ENCODE measurements at places on chromosomes 3 and 15. TPM values are rescaled to one million over a fixed set of nuclear protein-coding genes. Genes with fewer than 3 reads are reported as not detected.

- DNase-seq, result no peak
Observed at GRCh38 chr3:5274091-5274490, 86.6 kb downstream of the EDEM1 start.

Gene MAPKAPK3
- 57.2 TPM for total RNA-seq

GRCh38 chr3:171569571-171570132 lies 109.4 kb upstream of the TNIK start:
- no peak for DNase-seq

Gene RARRES1
- total RNA-seq, result 1.9 TPM

DNA sequence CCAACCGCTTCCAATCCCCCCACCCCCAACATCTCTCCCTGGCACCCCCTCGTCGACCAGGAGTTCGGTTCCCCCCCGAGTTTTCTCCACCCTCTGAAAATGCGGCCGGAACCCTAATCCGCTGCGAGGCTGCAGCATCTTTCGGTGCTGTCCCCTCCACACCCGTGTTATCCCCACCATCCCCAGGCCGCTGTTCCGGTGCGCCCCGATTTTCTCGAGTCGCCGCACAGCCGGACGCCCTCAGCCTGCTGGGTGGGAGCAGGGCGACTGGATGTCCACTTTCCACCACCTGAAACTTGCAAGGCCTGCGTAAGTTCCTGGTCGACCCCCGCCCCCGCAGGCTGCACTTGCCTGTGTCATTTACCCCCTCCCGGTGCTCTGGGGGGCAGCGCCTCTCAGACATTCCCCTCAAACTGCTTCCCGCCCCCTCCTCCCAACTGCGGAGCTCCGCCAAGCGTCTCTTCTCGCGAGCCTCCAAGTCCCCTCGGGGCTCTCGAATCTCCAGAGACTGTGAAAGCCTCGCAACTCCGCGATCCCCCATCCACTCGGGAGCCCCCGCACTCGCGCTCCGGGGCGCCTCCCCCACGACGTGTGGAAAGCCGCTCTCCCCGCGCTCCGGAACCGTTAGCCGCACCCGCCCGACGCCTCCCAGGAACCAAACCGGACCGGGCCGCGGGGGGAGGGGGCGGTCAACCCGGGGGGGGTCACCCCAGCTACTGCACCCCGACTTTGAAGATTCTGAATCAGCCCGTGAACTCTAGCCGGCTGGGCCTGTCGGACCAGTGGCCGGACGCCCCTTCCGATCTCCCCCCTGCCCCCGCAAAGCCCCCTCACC lies 566 bp downstream of the ETV5 start:
- DNase-seq, result peak; percentile 66

Gene TF
- total RNA-seq, result not detected

GRCh38 chr3:18208856-18209255 lies 216.3 kb downstream of the SATB1 start:
- no peak for DNase-seq

Gene THRB
- total RNA-seq, result under 0.01 TPM

DNA sequence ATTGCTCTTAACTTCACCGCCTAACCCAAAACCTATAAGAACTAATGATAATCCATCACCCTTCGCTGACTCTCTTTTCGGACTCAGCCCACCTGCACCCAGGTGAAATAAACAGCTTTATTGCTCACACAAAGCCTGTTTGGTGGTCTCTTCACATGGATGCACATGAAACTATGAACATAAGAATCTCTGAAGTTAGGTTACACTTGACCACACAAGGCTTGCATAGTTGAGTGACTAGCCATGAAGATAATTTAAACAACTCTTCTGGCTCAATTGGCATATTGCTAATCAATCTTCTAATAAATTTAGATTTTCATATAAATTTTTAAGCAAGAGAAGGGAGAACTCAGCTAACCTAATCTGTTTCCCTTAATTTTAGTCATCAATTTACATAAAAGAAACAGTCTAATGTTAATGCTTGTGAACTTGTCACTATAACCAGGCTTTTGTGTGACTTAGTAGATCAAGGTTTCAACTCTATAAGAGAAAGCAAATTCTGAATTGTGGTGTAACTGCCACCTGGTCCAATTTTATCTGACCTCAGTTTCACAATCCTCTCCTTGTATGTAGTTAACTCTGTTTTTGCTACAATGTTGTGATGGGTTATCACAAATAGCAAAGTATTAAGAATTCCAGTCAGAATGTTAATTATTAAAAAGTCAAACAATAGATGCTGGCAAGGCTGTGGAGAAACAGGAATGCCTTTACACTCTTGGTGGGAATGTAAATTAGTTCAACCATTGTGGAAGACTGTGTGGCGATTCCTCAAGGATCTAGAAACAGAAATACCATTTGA lies 82.0 kb downstream of the HHLA2 start:
- no peak for DNase-seq

DNA sequence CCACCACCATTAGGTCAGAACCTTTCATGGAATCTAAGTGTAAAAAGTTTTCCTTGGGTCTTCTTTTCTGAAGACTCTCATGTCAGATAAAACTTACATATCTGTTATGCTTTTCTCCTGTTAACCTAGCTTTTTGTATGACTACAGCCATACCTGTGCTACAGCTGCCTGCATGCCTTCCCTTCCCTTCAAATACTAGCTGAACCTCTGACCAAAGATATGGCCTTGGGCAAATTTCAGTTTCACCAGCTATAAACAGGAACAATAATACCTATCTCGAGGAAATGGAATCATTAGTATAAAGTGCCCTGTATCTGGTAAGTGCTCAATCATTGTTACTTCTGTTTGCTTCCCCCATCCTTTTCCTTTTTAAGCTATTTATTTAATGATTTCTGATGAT lies 25.0 kb downstream of the GLB1 start:
- no peak for DNase-seq

DNA sequence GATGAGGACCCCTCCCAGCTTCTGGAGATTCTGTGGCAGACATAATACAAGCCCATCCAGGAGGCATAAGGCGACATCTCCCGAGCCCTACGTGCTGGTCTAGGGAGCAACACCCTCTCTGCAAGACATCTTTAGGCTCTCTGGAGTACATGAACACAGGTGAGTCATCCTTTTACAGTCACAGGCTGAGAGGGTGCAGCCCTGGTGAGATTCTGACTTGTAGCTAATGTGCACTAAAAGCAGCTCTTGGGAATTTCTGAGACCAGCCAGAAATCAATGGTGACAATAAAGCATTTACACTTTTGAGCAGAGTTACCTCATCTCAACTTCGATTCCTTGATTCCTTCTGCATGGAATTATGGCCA lies 131.1 kb downstream of the XXYLT1 start:
- DNase-seq, result peak; percentile 62

DNA sequence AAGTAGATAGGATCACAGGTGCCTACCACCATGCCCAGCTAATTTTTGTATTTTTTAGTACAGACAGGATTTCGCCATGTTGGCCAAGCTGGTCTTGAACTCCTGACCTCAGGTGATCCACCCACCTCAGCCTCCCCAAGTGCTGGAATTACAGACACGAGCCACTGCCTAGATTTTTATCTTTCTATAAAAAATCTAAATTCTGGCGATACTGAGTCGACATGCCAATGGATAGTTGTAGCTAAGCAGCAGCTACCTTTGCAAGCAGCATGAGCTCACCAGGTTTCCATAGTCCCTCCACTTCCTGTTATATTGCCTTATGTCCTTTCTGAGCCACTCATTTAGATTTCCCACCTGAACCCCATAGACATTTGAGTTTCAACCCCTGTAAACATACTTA lies 13.1 kb upstream of the FMN1 start:
- DNase-seq, result no peak

DNA sequence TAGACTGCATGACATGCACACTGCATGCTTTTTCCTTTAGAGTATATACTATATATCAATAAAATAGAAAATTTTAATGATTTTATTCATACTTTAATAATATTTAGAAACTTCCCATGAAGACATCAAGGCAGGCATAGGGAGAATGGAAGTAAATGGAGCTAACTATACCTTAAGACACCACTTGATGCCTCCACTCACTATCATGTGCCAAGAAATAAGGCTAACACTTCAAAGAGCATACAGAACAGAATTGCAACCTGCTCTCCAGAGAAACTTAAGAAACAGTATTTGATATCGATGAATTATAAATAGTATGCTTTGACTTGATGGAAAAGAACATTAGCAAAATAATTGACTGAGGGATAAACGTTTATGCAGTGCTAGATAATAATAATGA lies 192.6 kb upstream of the MBNL1 start:
- DNase-seq, result peak; percentile 31

Data from IMR-90 (cell line).